Stimulated activated CD8-positive, alpha-beta memory T cell treated with anti-CD3 and anti-CD28 coated beads, Interleukin-4, amount 100 ng/mL, for 48 hours (primary cell): ENCODE measurements at places on chromosomes 5 and 9.

DNA sequence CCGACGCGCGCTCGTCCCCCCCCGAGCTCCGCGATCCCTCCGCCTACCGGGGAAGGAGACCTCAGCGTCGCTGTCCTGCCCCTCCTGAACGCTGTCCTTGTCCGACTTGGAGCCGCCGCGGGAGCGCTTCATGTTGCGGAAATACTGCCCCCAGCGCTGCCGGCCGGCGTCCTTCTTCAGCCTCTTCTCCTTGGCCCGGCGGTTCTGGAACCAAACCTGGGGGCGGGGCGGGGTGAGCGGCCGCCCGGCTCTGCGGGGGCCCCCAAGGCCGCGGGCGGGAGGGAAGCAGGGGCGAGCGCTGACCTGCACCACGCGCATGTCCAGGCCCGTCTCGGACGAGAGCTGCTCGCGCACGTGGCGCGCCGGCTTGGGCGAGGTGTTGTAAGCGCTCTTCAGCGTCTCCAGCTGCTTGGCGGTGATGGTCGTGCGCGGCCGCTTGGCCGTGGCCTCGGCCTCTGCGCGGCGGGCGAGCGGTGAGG is 6.3 kb downstream of the LHX3 start:
- DNase-seq = no peak

- DNase-seq = no peak
Observed at GRCh38 chr9:126715382-126715781, 89.5 kb upstream of the ZBTB43 start.

GRCh38 chr5:9533562-9534364 is 12.1 kb downstream of the SEMA5A start:
- DNase-seq = no peak

- DNase-seq = no peak
Observed at GRCh38 chr9:70625078-70625477, 210.6 kb upstream of the KLF9 start.

DNA sequence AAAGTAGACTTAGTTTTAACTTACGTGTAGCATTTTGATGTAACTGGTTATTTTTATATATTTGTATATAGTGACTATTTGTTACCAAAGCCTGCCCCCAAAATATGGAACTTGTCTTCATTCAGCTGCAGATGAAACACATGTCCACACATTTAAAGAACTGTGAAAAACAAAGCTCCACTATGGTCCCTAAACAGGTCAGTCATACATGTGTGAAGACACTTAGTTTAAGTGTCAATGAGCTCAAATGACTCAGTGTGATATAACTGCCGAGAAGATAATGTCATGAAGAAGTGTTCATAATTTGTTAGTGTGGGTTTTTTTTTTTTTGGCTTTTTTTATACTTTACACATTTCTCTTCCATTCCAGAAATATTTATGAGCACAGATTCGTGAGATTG is 28.2 kb downstream of the HAVCR1 start:
- DNase-seq = no peak

DNA sequence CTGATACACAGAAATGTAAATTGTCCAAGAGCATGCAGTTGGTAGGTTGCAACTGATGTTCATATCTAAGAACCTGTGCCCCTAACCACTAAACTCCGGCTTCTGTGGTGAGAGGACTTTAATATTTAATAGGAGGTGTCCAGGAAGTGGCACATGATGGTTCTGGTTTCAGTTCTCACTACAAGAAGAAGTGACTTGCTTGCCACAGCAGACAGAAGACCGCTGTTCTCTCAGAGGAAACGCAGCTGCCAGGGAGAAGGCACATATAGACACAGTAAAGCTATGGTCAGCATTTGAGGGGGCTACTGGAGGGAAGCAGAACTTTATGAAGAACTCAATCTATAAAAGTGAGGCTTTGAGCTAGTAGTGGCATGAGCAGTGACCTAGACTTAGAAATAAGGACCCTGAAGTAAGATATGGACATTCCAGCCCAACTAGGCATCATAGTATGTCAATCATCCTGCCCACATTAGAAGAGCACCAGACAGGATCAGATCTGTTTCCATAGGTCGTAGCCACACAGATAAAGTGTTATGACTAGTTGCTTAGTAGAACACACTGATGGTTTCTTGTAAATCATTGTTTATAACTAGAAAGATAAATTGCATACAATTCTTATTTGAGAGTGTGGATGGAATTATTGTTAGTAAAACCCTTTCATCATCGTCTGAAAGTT is 36.4 kb upstream of the DAB2 start:
- no peak for DNase-seq

DNA sequence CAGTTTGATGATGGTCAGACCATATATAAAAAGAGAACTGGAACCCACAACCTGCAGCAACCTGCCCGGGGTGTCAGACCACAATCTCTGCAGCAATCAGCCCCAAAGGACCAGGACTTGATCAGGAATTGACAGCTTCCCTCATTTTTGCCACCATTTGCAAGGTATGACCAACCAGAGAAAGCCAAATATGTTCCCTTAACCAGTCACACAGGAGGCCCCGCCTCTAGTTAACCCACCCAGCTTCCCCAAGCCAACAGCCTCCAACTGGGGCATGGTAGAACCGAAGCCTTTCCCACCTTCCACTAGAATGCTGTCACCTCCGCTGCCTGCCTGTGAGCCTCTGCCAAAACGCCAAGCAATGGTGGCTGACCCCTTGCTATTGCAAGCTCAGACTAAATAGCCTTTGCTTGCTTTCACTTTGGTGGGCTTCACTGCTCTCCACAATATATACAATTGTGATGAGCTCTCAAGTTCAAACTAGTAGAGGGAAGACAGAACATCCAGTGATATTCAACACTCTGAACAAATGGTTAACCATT is 86.3 kb downstream of the AK8 start:
- DNase-seq = no peak

DNA sequence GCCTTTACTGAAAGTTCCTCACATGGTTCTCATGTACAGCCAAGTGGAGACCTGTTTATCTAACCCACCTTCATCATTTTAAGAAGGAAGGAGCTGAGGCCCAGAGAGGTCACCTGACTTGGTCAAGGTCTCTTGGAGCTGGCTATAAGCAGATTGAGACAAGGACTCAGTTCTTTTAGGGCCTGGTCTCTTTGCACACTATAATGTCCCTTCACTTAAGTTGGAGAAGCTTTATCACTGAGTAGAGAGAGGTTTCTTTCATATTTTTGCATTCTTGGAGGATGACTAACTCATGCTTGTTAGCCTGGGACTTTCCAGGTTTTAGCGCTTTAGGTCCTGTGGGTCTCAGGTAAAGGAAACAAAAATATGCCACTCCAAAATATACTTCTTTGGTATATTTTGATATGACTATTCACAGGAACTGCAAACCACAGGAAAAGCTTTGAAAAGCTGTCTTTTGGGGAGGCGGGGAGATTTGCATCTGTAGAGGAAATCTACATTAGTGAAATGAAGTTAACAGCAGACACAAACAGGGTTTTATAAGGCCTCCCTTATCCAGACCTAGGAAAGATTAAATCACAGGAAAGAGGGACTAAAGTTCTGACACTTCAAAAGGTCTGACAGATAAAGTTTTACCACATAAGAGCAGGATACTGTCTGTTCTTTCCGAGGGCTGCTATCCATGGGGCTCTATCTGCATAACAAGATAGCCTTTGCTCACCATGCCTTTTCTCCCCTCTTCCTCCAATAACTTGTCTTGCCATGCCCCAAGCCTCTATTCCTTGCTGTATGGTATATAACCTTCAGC is 95.8 kb upstream of the ANKRD55 start:
- peak; percentile 52 for DNase-seq

GRCh38 chr5:156188016-156188415 is 138.9 kb upstream of the SGCD start:
- DNase-seq = no peak
